ENCODE measurements at places on chromosomes 1 and 21.
A peak's percentile ranks its signal among the peaks of the same experiment; 100 is the strongest.

GRCh38 chr1:210222340-210223006, 10.1 kb upstream of the SERTAD4 start:
- DNase-seq = no peak

DNA sequence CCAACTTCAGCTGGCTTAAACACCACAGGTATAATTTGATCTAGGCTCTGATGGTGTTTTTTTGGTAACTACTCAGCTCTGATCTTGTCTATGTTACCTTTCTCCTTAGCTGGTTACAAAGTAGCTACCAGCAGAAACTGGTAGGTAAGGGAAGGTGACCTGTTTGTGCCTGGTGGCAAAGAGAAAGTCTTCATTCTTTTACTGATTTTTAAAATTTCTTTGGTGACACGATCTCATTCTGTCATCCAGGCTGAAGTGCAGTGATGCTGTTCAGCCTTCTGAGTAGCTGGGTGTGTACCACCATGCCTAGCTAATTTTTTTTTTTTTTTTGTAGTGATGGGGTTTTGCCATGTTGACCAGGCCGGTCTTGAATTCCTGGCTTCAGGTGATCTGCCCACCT, 62.4 kb downstream of the RABGAP1L start:
- DNase-seq = no peak

DNA sequence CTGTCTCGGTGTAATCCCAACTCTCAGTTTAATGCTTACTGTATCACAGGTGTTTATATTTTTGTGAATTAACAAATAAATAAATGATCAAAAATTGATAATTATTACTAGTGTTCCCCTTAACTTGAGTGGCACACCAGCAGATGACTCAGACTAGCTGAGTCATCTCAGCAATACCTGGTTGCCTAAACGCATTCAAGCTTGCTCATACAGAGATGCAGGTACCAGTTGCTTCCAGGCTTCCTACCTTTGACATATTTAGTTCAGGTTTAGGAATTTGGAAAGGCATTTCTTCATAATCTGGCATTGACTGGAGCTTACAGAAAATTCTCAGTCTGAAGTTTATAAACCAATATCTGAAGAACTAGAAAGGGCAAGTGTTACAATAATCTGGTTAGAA, 78.9 kb upstream of the LMO4 start:
- no peak for DNase-seq

DNA sequence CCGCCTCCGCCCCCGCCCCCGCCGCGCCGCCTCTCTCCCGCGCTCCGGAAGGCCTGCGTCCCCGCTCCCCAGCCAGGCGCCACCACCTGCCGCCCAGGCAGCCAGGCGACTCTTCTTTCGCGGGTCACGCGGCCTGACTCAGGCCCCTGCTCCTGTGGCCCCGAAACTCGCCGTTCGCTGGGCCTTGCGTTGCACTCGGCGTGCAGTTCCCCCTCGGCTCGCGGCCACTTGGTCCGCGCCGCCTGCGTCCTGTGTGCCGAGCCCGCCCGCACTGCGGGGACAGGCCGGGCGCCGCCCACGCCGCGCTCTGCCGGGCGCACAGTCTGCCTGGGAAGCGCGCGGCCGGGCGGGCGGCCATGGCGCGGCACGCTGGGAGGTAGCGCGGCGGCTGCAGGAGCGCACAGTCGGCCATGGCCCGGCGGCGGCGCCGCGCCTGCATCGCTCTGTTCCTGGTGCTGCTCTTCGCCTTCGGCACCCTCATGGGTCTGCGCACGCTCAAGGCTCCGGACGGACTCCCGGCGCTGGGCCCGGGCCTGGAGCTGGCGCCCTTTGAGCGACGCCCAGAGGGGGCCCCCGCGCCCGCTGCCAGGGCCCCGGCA, at the start of gene MANEAL:
MANEAL (plus strand) TSS at position 75 of the 599 bp plus-strand sequence; CDS start at position 411, 336 bp downstream.
- DNase-seq = peak; percentile 36

DNA sequence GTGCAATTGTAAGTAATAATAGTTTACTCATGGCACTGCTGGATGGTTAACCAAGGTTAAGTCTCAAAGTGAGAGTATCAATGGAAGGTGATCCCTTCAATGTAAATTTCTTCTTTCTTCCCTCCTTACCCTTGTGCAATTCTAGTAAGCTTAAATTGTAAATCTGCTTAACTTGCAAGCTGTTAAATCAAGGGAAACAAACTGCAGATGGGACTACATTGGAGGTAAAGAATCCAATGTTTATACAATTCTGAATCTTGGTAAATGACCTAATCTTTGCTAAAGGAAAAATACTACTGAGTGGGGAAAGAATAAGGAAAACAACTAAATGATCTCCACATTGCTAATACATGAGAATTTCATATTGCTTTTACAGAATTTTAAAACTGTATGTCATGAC, 6.7 kb upstream of the CD55 start:
- DNase-seq = no peak
